Cerebellum (tissue), 4 donors: ENCODE measurements at places on chromosomes 6 and 20. TPM values are rescaled to one million over a fixed set of nuclear protein-coding genes. Genes with fewer than 3 reads are reported as not detected.

The ZNF311 gene
- total RNA-seq, result 5.5 TPM

The KCNB1 gene
- total RNA-seq, result 10.0 TPM

The DYNLT2 gene
- total RNA-seq, result 2.9 TPM

The BHLHE23 gene
- not detected for total RNA-seq

The OR12D3 gene
- total RNA-seq, result not detected

The ID4 gene
- total RNA-seq, result 118 TPM

The PRDM13 gene
- total RNA-seq, result 4.7 TPM

The SOX4 gene
- total RNA-seq, result 217 TPM

The PRL gene
- 0.54 TPM for total RNA-seq

The PLAGL1 gene
- 20.1 TPM for total RNA-seq

The CRIP3 gene
- total RNA-seq, result 5.8 TPM

The SAMD3 gene
- total RNA-seq, result 26.0 TPM

The PTP4A1 gene
- total RNA-seq, result 54.4 TPM

The CCN5 gene
- not detected for total RNA-seq

The LY6G6D gene
- not detected for total RNA-seq

The GMPR gene
- total RNA-seq, result 3.9 TPM

The ETV7 gene
- total RNA-seq, result not detected

The GRM4 gene
- total RNA-seq, result 28.3 TPM

The VNN1 gene
- 0.09 TPM for total RNA-seq

The OPRM1 gene
- total RNA-seq, result 15.9 TPM

The SNAP25 gene
- 79.8 TPM for total RNA-seq

The SS18L1 gene
- total RNA-seq, result 60.0 TPM

The MDFI gene
- 51.2 TPM for total RNA-seq

The ASIP gene
- total RNA-seq, result not detected

The FAXC gene
- total RNA-seq, result 36.3 TPM

The CYP39A1 gene
- total RNA-seq, result 8.5 TPM

The GATA5 gene
- total RNA-seq, result not detected

The NFKBIL1 gene
- 15.3 TPM for total RNA-seq

The TFAP2A gene
- 17.1 TPM for total RNA-seq

The SFTA2 gene
- not detected for total RNA-seq

The EYS gene
- total RNA-seq, result 7.5 TPM

The ADGRB3 gene
- 237 TPM for total RNA-seq

The BTNL2 gene
- total RNA-seq, result 0.18 TPM

The LY6G5C gene
- total RNA-seq, result 3.4 TPM

The HMGCLL1 gene
- 35.2 TPM for total RNA-seq

The TRIM38 gene
- total RNA-seq, result 0.73 TPM

The THBS2 gene
- total RNA-seq, result 5.8 TPM

The SPDEF gene
- total RNA-seq, result 0.18 TPM

The PSMG4 gene
- 40.9 TPM for total RNA-seq

The BMP5 gene
- total RNA-seq, result 17.4 TPM

The JPH2 gene
- total RNA-seq, result 0.36 TPM

The SYCP2 gene
- total RNA-seq, result 4.2 TPM

The TSPYL4 gene
- 59.5 TPM for total RNA-seq

The ARFGEF2 gene
- total RNA-seq, result 27.9 TPM

The CAGE1 gene
- total RNA-seq, result 0.18 TPM

The CD83 gene
- 19.7 TPM for total RNA-seq

The POU5F1 gene
- total RNA-seq, result not detected

The PTCRA gene
- not detected for total RNA-seq

The MMP24 gene
- 50.1 TPM for total RNA-seq
